ENCODE measurements at places on chromosomes 5 and 9.

- DNase-seq, result no peak
These were observed 731.3 kb downstream of the NR2F1-AS1 start for GRCh38 chr5:92849756-92850155.

GRCh38 chr5:132259069-132259851, 1.8 kb downstream of the PDLIM4 start:
- no peak for DNase-seq

- no peak for DNase-seq
These were observed 110.0 kb upstream of the RPS23 start for GRCh38 chr5:82388181-82388580.

GRCh38 chr5:130278136-130278535, 373.9 kb downstream of the CHSY3 start:
- no peak for DNase-seq

- no peak for DNase-seq
These were observed 294.8 kb upstream of the PTGER4 start for GRCh38 chr5:40384782-40385390.

DNA sequence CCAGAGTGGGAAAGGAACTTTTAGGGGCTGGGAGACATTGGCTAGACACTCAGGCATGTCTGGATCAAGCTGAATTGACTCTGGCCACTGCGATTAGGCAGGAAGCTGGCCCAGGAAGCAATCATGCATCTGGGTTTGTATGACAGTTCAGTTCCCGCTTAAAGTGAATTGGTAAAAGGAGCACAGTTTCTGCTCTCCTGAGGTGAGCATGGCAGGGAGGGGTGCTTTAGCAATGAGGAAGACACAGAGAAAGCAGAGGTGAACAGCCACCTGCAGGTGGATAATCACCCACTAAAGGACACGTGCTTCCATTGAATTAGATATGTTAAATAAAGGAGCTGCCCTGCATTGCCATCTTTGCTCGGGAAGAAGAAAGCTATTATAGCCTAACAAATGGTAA, 248.1 kb upstream of the MAP3K1 start:
- no peak for DNase-seq

DNA sequence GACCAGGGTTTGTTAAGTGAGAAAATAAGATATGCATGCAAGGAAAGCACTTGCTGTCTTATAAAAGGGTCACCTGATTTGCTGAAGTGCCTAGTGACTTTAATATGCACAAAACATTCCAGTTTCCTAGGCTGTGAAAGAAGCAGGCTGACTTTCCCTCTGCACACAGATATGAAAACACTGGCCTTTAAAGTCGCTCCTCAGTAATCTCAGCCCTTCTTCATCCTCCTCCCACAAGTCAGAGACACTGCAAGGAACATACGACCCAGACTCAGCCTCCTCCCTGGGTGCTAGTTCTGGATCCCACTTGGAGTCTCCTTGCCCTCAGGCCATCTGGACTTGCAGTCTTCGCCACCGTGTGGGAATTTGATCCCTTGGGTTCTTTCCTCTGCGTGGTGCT, 166.1 kb downstream of the CFAP90 start:
- no peak for DNase-seq

- no peak for DNase-seq
These were observed 8.4 kb downstream of the CDK9 start for GRCh38 chr9:127794001-127794791.

- no peak for DNase-seq
These were observed 31.7 kb downstream of the UGCG start for GRCh38 chr9:111928359-111928720.

DNA sequence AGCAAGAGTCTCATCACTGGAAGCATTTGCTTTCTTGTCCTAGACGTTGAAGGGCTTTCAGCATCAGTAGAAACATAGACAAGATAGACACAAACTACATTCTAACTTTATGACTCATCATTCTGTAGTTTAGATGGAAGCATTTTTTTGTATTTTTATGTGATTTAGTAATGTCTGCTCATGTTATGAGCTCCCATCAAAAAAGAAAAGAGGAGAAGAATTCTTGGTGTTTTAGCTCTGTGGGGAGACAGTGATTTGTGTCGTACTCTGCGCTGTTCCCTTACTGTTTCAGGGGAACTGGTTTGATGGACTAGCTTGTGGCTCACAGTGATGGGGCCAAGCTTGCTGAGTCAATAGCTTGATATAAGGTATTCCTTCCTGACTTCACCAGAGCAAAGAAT, 159.2 kb upstream of the WWC1 start:
- no peak for DNase-seq

GRCh38 chr9:93316726-93317494, 133.0 kb downstream of the WNK2 start:
- DNase-seq, result no peak

DNA sequence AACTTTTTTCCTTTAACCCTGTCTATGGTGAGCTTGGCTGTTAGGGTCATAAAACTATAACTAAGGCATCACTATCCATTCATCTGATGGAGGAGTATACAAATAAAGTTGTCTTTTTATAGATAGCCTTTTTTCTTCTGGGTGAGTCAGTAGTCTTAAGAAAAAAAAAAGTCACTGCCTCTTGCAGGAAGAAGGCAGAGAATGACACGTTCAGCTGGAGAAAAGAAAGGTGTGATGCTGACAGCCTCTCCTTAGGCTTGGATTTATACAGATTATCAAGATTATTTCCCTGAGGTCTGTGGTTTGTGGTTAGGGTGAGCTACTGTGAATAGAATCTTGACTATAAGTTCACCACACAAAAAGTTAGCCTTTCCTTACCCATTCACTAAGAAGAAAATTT, 23.0 kb downstream of the EPB41L4B start:
- DNase-seq, result no peak

GRCh38 chr5:52769061-52769460, 18.7 kb upstream of the ITGA1 start:
- DNase-seq, result no peak

DNA sequence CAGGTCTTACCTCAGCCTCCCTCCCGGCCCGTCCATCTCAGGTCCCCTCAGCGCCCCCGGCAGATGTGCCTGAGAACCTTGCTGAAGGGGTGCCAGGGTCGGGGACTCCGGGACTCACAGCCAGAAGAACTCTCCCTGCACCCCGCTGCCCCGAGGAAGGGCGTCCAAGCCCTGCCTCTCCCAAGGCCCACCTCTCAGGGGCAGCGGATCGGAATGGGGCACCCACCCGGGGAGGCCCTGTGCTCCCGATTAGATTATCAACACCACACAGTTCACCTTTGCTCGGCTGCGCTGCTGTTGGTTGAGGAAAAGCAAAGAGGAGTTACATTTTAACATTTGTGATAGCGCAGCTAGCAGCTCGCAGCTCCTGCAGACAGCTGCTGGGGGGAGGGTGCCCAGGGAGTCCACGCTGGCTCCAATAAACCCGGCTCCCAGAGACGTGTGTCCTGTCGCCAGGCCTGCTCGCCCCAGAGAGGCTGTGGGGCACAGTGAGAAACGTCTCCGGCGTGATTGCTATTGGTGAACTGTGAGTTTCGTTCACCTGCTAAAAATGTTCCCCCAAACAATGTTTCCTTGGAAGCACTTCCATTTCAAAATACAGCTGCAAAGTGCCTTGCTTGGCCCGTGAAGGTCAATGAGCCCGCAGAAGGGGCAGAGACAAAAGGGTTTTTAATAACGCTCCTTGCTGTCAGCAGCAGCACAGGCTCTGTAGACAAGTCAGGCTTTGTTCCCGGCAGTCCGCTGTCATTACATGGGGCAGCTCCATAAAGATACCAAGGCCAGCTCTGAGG, 18.6 kb upstream of the SLC6A19 start:
- no peak for DNase-seq

- DNase-seq, result no peak
These were observed 606.3 kb downstream of the TLE1 start for GRCh38 chr9:81083067-81083466.

DNA sequence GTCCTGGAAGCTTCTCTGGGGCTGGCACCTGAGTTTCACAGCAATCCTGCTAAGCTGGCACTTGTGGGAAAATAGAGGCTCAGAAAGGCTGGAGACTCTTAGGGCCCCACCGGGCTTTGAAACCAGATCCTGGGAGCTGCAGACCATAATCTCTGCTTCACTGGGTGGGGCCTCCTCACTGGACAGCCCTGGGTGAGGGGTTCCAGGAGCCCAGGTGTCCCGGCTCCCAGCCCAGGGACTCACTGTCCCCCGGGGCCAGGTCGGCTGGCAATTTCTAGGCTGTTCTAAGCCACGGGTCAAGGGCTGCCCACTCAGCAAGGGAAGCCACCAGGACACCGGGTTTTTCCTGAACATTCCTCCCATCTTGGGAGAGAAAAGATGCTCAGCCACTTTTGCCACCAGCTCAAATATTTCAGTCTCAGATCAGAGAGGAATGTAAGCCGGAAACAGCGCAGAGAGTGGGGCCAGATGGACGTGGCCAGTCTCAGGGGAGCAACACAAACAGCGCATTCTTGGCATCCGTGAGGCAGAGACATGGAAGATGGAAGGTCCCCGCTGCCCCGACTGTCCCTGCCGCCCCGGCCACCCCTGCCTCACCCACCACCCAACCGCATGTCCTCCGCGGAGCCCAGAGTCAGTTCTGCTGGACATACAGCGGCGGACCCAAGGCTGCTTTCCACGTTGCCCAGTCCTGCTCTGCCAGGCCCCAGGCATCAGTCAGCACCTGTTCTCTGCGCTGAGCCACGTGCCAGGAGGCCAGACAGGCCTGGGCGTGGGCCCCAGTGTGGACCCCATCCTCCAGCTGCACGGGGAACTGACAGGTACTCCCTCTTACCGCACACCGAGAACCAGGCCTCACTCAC, 72.6 kb downstream of the VAV2 start:
- DNase-seq, result no peak

DNA sequence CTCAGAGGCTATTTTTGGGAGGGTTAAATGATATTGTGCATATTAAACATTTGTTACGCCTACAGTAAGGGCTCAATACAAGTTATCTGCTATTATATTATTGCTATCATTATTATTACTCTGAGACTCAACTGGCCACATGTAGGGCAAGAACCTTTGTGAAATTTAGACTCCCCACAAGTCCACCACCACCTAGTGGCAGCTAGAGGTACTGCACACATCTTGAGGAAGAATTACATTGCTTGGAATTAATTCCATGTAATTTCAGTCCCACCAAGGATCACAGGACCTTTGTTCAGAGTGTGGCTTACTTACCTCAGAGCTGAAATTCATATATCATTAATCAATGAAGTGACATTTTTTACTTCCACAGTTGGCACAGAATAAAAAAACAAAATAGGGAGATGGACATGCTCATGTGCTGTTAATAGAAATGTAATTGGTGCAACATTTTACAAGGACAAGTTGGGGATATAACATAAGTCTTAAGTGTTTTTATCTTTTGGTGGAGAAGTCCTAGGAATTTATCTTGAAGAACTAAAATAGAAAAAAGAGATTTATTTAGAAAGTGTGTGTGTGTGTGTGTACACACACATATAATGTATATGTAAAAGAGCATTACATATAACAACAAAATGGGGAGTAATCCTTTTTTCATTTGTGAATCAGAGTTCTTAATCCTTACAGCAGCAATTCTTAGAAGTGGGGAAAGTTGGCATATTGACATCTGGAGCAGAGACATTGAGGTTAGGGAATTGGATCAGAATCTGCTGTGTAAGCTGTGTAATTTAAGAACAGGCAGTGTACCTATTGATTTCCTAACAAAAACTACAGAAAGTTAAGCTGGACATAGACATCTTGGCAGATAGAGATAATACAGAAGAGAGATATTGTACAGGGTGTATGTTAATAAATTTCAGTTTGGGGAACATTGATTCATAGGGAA, 11.2 kb downstream of the MSANTD3 start:
- DNase-seq, result peak; percentile 51

- DNase-seq, result peak; percentile 46
These were observed 244.0 kb downstream of the EPB41L4A start for GRCh38 chr5:112174959-112175594.

DNA sequence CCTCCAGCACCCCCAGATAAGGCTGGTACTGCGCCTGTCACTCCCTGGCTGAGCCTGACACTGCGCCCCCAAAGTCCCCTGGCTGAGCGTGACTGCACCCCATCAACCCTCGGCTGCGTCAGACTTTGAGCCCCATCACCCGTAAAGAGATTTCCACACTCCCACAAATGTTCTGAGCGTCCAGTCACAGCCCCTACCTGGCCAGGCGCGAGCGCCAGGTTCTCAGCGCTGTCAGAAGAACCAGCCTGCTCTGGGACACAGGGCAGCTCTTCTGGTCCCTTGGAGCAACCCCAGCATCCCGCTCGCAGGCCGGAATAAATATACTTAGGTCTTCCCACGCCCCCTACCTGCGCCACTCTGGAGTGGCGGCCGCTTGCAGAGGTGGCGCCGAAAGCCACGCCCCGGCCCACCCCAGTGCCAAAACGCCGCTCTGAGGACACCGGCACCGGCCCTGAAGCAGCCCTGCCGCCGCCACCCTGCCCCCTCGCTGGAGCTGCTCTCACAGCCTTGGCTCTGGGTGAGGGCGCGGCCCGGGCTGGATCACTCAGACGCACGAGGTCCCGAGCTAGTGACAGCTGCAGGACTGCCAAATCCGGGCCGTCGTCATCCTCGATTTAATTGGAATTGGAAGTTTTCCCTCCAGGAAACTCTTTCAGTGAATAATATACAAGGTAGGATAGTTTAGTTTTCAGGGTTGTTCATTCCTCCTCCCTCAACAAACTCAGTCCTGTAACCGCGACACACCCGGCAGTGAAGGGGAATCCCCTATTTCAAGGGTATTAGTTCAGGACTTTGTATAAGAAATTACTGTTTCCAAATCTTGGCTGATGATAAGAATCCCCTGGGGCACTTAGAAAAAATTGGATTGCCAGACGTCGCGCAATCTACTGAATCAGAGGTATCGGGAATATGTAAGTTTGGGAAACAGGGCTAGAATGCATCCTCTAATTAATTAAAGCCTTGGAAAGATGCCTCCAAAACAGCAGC, 1.2 kb upstream of the CEMIP2 start:
- peak; percentile 23 for DNase-seq

GRCh38 chr5:106331415-106331814, 1339.3 kb downstream of the EFNA5 start:
- DNase-seq, result no peak

DNA sequence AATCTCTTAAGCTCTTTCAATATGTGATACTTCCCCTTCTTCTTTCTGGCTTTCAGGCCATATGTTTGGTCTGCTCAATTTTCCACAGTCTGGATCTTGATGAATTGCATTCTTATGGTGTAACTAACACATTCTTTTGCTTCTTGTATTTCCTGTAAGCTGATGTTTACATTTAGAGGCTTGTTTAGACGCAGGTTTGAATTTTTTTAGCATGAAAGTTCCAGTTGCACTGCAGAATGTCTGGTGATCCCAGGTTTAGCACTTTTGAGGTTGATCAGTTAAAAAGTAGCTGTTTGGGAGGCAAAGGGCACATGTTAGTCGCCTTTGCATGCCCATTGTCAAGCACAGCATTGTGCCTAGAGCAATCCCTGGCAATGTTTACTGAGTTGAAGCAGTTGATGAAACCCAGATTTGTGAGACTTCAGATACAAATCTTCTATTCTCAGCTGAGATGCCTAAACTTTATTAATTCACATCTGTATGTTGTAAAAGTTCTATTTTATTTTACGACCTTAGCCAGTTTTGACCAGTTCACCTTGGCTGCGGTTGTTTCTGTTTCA, 59.6 kb upstream of the SPATA31C2 start:
- DNase-seq, result no peak

GRCh38 chr5:157607371-157608161, 32.0 kb upstream of the ADAM19 start:
- no peak for DNase-seq
